IPS DF 6.9 (cell line): ENCODE measurements at places on chromosomes 13 and 19.

GRCh38 chr13:76160961-76161925 is 525.1 kb downstream of the LMO7 start:
- H3K27me3 ChIP-seq: no peaks in the 10 kb centered on the region
- no peak overlapping the region for H3K27ac ChIP-seq
- H3K4me1 ChIP-seq: no peaks in the 10 kb centered on the region
- DNase-seq: no peak
- no peak overlapping the region for H3K4me3 ChIP-seq

- H3K4me1 ChIP-seq: peaks cover 1% of the 10 kb centered on the region; the same call in 1 of the 2 replicates
- no peak for DNase-seq
- H3K27ac ChIP-seq: no peak overlapping the region
- no peaks in the 10 kb centered on the region for H3K27me3 ChIP-seq
- H3K36me3 ChIP-seq: no peaks in the 10 kb centered on the region
- H3K4me3 ChIP-seq: no peak overlapping the region
These were observed 135.6 kb downstream of the NUFIP1 start for GRCh38 chr13:44853641-44854040.

GRCh38 chr13:102628559-102628958 is 31.8 kb downstream of the TPP2 start:
- no peaks in the 10 kb centered on the region for H3K27me3 ChIP-seq
- no peaks in the 10 kb centered on the region for H3K4me1 ChIP-seq
- H3K27ac ChIP-seq: no peak overlapping the region
- no peak overlapping the region for H3K4me3 ChIP-seq

- no peak for DNase-seq
- H3K27me3 ChIP-seq: no peaks in the 10 kb centered on the region
- H3K27ac ChIP-seq: no peak overlapping the region
- no peak overlapping the region for H3K4me3 ChIP-seq
- H3K4me1 ChIP-seq: no peaks in the 10 kb centered on the region
These were observed 81.8 kb downstream of the PAN3 start for GRCh38 chr13:28220166-28220565.

DNA sequence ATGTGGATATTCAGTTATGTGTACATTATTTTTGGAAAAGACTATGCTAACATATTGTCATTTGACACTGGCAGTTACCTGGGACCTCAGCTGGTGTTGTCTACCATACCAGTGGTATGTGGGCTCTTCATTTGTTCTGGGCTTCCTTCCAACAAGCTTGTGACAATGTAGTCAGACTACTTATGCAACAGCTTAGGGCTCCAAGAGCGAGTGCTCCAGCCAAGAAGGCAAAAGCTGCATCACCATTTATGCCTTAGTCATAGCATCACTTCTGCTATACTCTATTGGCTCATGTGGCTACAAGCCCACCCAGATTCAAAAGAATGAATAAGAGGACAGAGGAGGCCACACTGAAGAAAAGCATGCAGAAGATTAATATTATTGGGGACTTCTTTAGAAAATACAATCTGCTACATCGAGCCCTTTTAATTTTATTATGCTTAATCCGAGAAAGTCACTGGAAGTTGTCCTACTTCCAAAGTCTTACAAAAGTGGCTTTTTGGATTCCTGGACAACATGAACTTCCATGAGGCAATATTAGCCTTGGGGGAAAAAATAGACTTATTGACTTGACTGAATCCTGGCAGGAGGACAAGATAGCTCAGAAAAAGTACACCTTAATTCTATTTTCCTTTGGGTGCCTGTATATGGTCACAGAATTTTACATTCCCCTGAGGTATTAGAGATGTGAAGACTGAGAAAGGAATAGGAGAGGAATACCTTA is 529.4 kb upstream of the HTR2A start:
- H3K27ac ChIP-seq: no peak overlapping the region
- no peaks in the 10 kb centered on the region for H3K36me3 ChIP-seq
- no peak overlapping the region for H3K4me3 ChIP-seq
- H3K4me1 ChIP-seq: no peaks in the 10 kb centered on the region
- H3K27me3 ChIP-seq: no peaks in the 10 kb centered on the region

DNA sequence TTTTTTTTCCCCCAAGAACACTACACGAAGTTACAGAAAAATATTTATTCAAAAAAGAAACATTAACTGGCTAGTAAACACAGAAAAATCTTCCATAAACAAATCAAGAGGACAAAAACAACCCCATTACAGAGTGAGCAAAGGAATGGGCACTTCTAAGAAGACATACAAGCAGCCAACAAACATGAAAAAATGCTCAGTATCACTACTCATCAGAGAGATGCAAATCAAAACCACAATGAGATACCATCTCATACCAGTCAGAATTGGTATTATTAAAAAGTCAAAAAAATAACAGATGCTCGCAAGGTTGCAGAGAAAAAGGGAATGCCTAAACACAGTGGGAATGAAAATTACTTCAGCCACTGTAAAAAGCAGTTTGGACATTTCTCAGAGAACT is 131.7 kb downstream of the UGGT2 start:
- no peak overlapping the region for H3K4me3 ChIP-seq
- no peak for DNase-seq
- H3K27ac ChIP-seq: no peak overlapping the region
- no peaks in the 10 kb centered on the region for H3K4me1 ChIP-seq

DNA sequence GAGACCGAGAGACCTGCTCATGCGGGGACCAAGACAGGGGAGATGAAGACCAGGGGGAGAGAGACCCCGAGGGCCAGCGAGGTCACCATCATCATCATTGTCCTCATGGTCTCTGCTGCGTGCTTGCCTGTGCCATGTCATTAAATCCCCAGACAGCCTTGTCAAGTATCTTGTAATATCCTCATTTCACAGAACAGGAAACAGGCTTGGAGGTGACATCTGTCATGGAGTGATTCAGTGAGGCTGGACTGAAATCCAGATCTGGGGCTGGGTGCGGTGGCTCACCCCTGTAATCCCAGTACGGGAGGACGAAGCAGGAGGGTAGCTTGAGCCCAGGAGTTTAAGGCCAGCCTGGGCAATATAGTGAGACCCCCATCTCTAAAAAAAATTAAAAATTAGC is 5.9 kb upstream of the NANOS2 start:
- no peak overlapping the region for H3K27ac ChIP-seq
- no peaks in the 10 kb centered on the region for H3K27me3 ChIP-seq
- no peak overlapping the region for H3K4me3 ChIP-seq
- DNase-seq: no peak
- H3K36me3 ChIP-seq: no peaks in the 10 kb centered on the region
- H3K4me1 ChIP-seq: 0 out of 2 replicates have a peak, but pooled peaks cover 1% of the 10 kb centered on the region

DNA sequence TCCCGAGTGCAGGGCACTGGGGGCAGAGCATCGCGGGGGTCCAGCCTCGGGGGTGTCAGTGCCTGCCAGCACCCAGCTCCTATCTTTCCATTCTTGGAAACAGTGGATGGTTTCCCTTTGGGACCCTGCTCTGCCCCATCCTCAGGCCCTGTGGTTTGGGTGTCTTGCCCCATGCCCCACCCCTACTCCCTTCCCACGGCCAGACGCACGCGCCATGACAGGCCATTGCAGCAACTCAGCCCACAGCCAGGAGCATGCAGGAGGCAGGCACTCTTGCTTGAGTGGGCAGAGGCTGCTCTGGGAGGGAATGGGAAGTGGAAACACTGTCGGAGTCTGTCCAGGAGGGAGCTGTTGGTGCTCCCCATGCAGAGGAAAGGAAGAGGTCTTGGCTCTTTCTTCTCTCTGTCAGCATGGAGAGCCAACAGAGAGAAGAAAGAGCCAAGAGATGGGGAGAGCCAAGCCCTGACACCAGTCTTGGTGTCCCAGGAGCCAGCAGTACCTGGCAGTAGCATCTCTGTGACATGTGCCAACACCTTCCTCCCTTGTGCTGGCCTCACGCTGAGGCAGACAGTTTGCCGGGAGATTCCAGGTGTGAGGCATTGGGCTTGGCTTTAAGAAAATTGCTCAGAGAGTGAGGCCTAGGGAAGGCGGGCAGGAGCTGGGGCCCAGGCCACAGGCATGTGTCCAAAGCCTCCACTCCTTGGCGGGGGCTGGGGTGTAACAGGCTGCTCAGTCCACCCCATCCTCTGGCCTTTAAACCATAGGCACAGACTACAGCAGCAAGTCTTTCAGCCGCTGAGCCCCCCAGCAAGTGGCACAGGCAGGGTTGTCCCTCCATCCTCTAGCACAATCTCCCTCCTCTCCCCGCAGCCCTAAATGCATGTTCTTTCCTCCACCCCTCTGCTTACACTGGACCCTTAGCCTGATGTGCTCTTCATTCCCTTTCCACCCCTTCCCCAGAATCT is 86.7 kb upstream of the UQCRFS1 start:
- DNase-seq: no peak
- H3K27me3 ChIP-seq: no peaks in the 10 kb centered on the region
- H3K36me3 ChIP-seq: no peaks in the 10 kb centered on the region
- H3K4me1 ChIP-seq: no peaks in the 10 kb centered on the region

DNA sequence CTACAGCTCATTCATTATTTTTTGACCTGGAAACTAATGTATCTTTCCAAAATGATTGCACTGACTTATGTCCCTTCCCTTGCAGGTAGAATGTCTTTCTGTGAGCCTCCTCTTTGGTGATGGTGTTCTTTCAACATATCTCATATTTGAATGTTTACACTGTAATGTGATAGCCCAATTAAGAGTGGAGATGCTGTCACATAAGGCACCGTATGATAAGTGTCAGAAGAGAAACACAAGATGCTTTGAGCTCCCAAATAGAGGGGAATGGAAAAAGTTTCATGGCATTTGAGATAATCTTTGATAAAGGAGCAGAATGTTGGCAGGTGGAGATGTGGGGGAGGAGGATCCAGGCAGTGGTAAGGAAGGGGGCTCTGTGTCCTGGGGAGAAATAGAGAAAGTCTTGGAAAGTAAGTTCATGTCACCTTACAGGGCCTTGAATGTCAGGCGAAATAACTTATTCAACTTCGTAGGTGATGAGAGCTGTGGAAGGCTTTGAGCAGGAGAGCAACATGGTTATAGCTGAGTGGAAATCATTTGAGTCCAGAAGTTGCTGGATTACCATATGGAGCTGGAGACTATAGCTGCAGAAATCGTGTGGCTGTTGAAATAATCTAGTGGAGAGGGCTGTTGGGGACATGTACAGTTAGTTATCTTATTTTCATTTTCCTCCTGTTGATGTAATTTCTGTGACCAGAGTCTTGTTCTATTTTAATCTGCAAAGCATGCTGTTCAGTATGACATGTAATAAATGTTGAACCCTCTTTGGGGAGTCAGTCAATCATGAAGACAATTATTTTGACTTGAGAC is 10.3 kb upstream of the RNF113B start:
- H3K36me3 ChIP-seq: no peaks in the 10 kb centered on the region
- no peak overlapping the region for H3K4me3 ChIP-seq
- no peak for DNase-seq
- H3K27ac ChIP-seq: no peak overlapping the region
- H3K27me3 ChIP-seq: no peaks in the 10 kb centered on the region
- no peaks in the 10 kb centered on the region for H3K4me1 ChIP-seq

DNA sequence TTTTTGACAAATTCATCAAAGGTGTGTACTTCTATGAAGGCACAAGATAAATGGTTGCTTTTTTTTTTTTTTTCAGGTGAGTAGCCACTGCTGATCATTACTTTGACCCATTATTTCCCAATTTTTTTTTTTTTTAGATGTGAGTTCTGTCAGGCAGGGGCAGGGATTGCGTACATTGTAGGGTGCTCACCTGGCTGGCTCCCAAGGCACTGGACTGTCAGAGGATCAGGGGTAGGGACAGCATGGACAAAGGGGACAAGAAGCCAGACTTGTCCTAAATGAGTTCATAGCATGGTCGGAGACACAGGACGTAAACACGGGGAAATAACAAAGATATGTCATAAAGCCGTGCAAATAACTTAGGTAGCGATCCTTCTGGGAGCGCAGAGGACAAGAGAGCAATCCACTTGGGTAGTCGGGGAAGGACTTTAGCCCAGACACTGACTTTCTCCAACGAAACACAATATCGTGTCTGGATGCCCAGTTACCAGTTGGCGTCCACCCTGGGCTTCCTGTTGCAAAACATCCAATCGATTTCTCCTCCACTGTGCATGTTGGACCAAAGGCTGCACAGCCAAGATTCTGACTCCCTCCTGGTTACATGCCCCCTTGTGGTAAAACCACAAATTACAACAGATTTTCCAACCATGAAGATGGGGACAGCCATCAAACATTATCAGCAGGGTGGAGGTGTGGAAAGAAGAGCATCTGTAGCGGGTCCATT is 27.5 kb upstream of the KATNAL1 start:
- H3K4me1 ChIP-seq: no peaks in the 10 kb centered on the region; the same call in 1 of the 2 replicates
- peak; percentile 31 for DNase-seq
- H3K27ac ChIP-seq: no peak overlapping the region
- H3K36me3 ChIP-seq: no peaks in the 10 kb centered on the region
- no peak overlapping the region for H3K4me3 ChIP-seq

GRCh38 chr13:40550130-40550529 is 116.3 kb downstream of the FOXO1 start:
- DNase-seq: no peak
- no peaks in the 10 kb centered on the region for H3K27me3 ChIP-seq
- no peaks in the 10 kb centered on the region for H3K36me3 ChIP-seq
- no peak overlapping the region for H3K4me3 ChIP-seq
- H3K27ac ChIP-seq: no peak overlapping the region
- peaks cover 2% of the 10 kb centered on the region; the same call in 1 of the 2 replicates for H3K4me1 ChIP-seq

- no peaks in the 10 kb centered on the region for H3K36me3 ChIP-seq
- no peak overlapping the region for H3K27ac ChIP-seq
- H3K27me3 ChIP-seq: no peaks in the 10 kb centered on the region
- no peaks in the 10 kb centered on the region; the same call in 1 of the 2 replicates for H3K4me1 ChIP-seq
These were observed 178.2 kb upstream of the TSHZ3 start for GRCh38 chr19:31527443-31527842.

GRCh38 chr19:7701654-7702457 is at the start of gene FCER2:
TSS of gene FCER2 (minus strand) at chr19:7702131. CDS start at chr19:7699760, 2,371 bp downstream.
- no peak within 1 kb of the TSS for H3K4me3 ChIP-seq
- H3K27ac ChIP-seq: no peak within 1 kb of the TSS
- H3K27me3 ChIP-seq: no peaks in the 10 kb centered on the region

GRCh38 chr13:75136151-75136550 is 345.8 kb downstream of the TBC1D4 start:
- H3K4me1 ChIP-seq: no peaks in the 10 kb centered on the region
- DNase-seq: no peak
- H3K4me3 ChIP-seq: no peak overlapping the region

GRCh38 chr19:15441317-15441716 is 8.4 kb downstream of the WIZ start:
- H3K36me3 ChIP-seq: no peaks in the 10 kb centered on the region
- no peak overlapping the region for H3K27ac ChIP-seq
- DNase-seq: no peak
- H3K27me3 ChIP-seq: no peaks in the 10 kb centered on the region
- no peaks in the 10 kb centered on the region; the same call in 1 of the 2 replicates for H3K4me1 ChIP-seq

GRCh38 chr13:36418022-36418805 is 14.1 kb upstream of the CCNA1 start:
- H3K27me3 ChIP-seq: no peaks in the 10 kb centered on the region
- H3K36me3 ChIP-seq: no peaks in the 10 kb centered on the region
- no peak overlapping the region for H3K27ac ChIP-seq
- DNase-seq: no peak
- H3K4me1 ChIP-seq: no peaks in the 10 kb centered on the region
- no peak overlapping the region for H3K4me3 ChIP-seq

GRCh38 chr13:87089391-87089790 is 581.8 kb upstream of the SLITRK5 start:
- H3K4me3 ChIP-seq: no peak overlapping the region
- no peaks in the 10 kb centered on the region for H3K27me3 ChIP-seq
- no peak overlapping the region for H3K27ac ChIP-seq
- no peak for DNase-seq
